ENCODE measurements at places on chromosomes 11 and 22.
A peak's percentile ranks its signal among the peaks of the same experiment; 100 is the strongest.

- no peak for DNase-seq
Measured at GRCh38 chr22:37249986-37250385, 5.9 kb upstream of the RAC2 start.

- DNase-seq: no peak
Measured at GRCh38 chr11:62830904-62831519, 839 bp downstream of the STX5 start.

DNA sequence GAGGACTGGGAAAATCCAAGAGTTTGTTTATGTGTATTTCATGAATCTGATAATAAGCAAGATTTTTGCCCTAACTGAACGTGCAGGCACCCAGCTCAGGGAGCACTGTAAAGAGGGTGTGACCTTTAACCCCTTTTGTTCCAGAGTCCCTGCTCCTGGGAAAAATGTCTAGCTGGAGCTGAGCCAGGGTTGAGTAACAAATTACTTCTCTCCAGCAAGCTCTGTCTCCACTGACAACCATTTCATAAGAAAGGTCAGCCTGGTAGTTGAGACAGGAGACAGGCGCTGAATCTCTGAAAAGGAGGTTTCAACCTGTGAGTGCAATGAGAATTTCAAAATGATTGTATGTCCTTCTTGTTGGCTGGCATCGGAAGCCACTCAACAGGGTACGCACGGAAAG lies 156.4 kb upstream of the NARS2 start:
- peak; percentile 80 for DNase-seq

DNA sequence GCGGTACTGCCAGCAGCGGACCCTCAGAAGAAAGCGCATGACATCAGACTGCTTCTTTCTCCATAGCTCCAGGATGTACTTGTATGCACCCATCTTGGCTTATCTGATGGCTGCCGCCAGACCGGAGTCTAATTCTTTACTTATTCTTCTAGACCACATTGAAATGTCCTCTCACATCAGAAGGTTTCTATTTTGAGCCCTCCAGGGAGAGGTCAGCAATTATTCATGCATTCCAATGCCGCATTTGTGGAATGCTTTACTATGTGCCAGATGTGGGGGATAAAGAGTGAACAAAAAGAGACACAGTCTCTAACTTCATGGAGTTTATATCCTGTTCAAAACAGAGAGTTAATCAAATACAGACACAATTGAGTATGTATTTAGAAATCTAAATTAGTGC lies 230.1 kb downstream of the MIAT start:
- no peak for DNase-seq

DNA sequence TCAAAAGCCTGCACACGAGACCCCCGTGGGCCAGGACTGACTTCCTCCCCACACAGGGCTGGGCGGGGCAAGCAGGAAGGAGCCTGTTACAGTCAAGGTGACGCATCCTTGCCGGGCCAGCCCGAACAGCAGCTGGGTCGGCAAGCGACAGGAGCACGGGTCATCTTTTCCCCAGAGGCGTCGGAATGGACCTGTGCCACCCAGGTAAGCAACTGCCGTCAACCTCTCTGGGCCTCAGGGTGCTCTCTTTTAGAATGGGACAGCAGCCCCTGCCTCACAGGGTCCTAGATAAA lies at the start of gene CYTH4:
Gene CYTH4 (plus strand): TSS at position 124 of the 293 bp plus-strand sequence. CDS start 62 bp downstream, at position 186.
- no peak for DNase-seq

DNA sequence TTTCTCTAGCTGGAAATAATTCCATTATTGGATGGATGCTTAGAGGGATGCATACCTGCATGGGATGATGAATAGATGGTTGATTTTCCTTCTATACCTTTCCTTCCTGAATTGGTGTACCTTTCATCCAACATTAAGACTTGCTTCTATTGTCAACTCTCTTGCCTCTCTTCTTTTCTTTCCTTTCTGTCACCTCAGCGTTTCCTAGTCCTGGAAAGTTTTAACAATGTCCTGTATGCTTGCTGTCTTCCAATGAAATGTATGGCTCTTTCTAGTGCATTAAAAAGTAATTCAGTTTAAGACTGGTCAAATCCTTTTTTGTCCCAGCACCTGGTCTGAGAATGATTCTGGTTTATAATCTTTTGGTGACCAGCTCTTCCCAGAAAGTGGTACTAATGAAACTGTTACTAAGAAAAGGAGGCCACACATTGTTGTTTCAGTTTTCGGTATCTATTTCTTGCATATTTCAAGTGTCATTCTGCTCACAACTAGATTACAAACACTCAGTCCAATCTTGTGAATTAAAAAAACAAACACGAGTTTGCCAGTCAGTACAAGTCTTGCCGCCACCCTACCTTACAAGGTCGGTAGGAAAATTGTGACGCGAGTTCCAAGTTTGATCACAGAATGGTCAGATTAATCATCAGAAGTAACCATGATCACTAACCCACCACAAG lies 8.0 kb downstream of the POU2AF1 start:
- DNase-seq: no peak

GRCh38 chr22:22855617-22856308 lies 31.9 kb upstream of the IGLL5 start:
- no peak for DNase-seq

DNA sequence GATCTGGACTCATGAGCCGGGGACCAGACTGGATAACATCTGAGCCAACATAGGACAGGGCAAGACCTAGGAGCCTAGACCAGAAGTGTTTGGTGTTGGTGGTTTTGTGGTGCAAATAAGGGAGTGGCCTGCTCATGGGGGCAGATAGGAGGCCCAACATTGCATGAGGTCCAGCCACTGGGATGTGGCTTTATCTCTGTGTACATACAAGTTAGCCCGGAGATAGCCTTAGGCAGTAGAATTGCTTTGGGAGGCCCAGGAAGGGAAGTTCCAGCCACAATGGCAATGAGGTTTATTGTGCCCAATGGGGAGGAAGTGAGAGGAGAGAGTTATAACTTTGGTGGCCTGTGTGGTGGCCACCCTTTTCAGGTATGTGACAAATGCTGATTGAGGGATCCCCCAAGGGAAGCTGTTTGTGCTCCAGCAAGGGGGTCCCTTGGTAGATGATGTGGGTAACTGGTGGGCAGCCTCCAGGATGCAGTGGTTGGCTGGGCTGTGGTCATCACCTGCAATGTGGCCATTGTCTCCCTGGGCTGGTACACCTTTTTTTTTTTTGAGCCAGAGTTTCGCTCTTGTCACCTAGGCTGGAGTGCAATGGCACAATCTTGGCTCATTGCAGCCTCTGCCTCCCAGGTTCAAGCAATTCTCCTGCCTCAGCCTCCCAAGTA lies 6.4 kb downstream of the LMO2 start:
- DNase-seq: no peak

DNA sequence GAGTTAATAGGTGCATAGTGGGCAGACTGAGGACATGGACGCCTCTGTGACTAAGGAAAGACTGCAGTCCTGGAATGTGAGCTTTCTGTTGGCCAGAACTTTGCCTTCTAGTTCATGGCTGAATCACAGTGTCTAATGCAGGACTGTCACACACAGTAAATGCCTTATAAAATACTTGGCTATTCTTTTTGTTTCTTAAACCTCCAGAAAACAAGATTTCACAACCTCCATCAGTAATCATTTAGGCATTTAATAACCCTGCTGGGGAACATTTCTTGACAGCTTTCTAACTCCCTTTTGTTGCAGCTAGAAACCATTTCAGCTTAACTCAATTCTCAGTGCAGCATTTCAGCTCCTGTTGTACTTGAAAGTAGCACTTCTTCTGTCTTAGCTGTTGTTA lies 335.8 kb upstream of the DDI1 start:
- DNase-seq: no peak

GRCh38 chr22:50209893-50210292 lies 9.1 kb downstream of the SELENOO start:
- DNase-seq: peak; percentile 22

- no peak for DNase-seq
Measured at GRCh38 chr22:29112121-29112520, 39.3 kb downstream of the KREMEN1 start.

DNA sequence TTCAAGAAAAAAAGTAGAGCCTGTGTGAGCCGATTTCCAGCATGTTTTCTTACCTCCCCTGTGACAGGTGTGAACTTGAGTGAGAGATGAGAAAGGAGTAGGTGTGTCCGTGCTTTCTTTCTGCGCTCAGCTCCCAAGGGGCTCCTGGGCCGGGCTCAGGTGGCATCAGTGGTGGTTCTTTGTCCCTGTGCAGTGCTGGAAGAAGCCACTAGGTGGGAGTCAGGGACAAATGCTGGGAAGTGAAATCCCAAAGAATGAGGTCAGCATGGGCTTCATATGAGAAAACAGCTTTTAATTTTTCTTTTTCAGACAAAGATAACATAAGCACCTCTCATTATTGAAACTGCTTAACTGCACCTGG lies 57.8 kb downstream of the PPFIBP2 start:
- DNase-seq: peak; percentile 71

GRCh38 chr11:125224391-125225021 lies 60.0 kb downstream of the PKNOX2 start:
- DNase-seq: no peak

DNA sequence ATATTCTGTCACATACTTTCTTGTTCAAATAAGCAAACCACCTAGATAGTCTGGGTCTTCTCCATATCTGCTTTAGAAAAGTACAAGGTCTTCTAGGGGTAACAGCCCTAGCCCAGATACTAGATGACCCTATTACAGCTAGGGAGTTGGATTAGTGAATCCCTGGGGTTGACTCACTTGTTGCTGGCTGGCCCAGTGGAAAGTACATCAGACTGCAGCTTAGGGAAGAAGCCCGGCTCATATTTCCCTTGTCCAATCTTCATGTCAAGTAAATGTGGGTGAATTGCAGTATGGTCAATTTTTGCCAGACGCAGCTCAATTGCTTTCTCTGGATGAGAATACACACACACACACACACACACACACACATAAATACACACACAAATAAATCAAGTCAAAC lies 79.1 kb upstream of the SCUBE2 start:
- no peak for DNase-seq

GRCh38 chr11:115183136-115183535 lies 321.1 kb downstream of the CADM1 start:
- no peak for DNase-seq

DNA sequence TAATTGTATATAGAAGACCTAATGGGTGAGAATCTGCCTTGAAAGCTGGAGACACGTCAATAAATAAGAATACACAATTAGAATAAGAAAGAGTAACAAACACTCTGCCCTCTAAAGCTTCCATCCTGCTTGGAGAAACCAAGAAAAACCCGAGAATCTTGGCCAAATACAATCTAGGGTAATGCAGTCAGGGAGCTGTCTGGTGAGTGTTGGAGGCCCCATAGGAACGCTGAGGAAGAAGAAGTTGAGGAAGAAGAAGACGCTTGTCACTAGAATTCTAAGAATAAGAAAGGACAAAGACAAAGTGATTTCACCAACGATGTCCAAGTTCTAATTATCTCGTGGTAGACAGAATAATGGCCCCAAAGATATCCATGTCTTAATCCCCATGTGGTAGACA lies 4485.9 kb upstream of the OR11H1 start:
- no peak for DNase-seq

GRCh38 chr22:20156611-20157429 lies 6.0 kb upstream of the CCDC188 start:
- DNase-seq: peak; percentile 63

- peak; percentile 17 for DNase-seq
Measured at GRCh38 chr22:32448980-32449379, 15.3 kb downstream of the BPIFC start.

GRCh38 chr11:65903068-65903481 lies 2.9 kb upstream of the FOSL1 start:
- DNase-seq: no peak

DNA sequence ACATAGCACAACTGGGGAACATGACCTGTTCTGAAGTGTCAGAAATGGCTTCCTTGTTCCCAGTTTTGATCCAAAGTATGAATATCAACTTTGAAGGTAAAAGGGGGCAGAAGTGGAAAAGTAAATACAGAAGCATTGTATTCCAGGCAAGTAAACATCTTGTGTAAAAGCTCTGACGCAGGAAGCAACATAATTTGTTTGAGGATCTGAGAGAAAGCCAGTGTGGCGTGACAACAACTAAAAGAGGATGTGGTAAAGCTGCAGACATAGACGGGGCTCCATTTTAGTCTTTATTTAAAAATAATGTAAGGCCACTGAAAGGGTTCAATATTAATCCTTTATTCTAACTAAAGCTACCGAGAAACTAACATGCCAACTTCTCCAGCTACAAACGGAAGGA lies 310.2 kb downstream of the DLG2 start:
- no peak for DNase-seq

DNA sequence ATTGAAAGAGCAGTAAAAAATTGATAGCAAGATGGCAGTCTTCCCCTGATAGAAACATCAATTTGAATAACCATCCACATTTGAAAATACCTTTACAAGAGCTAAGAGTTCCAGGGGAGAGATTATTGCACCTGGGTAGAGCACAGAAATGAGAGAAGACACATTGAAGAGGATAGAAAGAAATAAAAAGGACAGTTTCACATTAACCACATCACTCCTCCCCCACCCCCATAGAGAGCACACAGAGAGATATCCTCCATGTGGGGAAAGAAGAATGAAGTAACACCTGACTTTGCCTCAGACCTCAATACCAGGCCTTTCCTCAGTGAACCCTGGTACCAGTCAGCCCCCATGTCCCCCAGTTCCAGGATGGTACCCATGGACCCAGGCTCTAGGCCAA lies 486.7 kb downstream of the FAM181B start:
- no peak for DNase-seq

DNA sequence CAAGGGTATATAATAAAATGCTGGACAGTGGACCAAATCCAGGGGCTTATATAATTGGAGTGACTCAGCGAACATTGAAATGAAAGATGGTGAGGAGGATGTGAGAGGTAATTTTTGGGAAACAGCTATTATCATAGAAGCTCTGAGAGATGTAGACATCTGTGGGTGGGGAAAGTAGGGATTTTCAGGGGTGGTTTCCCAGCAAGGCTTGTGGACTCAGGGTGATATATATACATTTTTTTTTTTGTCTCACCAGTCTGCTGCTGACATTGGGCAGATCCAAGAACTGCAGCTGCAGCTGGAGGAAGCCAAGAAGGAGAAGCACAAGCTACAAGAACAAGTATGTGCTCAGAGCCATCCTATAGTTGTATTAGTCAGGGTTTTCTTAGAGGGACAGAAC lies 208.1 kb downstream of the MYO18B start:
- no peak for DNase-seq

- DNase-seq: peak; percentile 78
Measured at GRCh38 chr11:19511413-19512183, 201.0 kb upstream of the NAV2 start.

- DNase-seq: peak; percentile 97
Measured at GRCh38 chr11:15714641-15715399, 600.1 kb downstream of the INSC start.

DNA sequence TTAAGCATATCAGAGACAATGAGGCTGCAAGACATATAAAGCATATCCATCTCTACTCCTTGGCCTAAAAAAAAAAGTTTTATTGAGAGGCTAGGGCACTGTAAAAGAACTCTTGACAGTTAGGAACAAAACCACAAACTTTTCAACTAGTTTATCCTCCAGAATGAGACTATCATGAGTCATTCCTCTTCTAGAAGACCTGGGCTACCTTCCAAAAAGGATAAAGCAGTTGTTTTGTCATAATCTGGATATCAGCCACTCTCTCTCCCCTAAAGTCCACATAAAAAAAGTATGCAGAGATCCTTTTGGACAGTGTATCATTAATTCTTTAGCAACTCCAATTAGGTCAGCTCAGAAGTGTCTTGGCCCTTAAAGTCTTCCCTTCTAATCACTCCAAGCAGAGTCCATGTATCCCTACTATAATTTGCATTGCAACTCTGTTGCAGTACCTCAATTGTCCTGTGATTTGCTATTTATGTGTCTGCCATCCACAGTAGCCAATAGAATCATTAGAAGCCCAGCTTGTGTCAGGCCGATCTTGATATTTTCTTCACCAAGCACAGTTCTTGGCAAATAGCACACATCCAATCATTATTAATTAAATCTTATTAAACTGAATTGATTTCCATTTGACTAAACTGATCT lies 10.4 kb downstream of the OR51T1 start:
- no peak for DNase-seq

- peak; percentile 28 for DNase-seq
Measured at GRCh38 chr22:37498289-37498909, 12.2 kb upstream of the MFNG start.

Measured in NCI-H1105 (cell line).